ENCODE measurements at places on chromosomes 7 and 10.

DNA sequence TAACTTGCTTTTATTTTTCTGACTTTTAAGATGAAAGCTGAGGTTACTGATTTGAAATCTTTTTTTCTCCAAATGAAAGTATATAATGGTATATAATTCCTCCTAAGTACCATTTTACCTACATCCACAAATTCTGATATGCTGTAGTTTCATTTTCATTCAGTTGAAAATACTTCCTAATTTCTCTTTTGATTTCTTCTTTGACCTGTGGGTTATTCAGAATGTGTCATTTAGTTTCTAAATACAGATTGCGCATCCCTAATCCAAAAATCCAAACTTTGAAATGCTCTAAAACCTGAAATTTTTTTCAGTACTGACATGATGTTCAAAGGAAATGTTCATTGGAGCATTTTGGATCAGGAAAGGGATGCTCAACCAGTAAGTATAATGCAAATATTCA lies 168.7 kb downstream of the CELF2 start:
- no peak for DNase-seq

DNA sequence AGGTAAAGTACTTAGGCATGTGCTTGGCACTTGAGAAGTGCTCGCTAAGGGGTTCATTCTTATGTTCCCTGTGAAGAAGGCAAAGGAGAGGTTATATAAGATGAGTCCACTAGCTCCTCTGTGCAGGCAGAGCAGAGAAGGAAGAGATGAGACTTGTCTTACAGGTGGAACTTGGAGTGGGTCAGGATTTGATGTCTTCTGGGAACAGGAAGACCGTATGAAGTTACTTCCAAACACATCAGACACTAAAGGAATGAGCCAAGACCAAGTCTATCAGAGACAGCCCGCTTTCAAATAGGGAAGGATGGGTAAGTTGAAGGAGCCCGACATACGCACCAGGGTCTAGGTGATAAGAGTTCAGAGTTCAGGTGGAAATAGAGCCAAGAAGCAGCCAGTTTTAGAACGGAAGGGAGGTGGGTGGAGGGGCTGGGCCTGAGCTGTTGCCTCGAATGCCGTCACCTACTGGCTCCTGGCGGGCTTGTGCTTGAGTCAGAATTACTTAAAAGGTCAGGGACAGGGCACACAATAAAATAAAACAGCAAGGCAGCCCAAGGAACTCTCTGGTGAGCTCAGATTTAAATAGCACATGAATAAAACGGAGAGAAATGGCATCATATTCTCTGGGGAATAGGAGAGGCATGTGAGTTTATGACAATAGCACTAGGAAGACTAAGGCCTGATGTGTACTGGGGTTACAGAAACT lies 56.1 kb upstream of the GRB10 start:
- no peak for DNase-seq

- peak; percentile 37 for DNase-seq
Observed at GRCh38 chr10:62426086-62426485, 51.9 kb downstream of the ZNF365 start.

GRCh38 chr7:13042605-13043236 lies 355.3 kb downstream of the ARL4A start:
- no peak for DNase-seq
